D341Med (cell line): ENCODE measurements at places on chromosomes 1 and 21.

DNA sequence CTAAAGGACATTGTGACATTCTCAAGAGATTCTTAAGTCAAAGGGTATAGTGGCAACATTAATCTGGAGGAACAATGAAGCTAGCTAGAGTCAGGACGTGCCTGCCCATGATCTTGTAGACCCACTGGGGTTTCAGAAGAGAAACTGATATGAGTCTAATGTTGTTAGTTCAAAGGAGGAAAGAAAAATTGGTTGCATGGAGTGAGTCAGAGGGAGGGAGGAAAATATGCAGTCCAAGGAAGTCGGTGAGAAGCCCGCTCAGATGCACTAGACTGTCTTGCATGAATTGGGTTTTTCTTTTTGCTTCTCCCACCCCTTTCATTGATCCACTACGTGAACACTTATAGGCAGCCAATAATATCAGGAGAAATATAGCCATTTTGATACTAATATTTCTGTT lies 53.8 kb upstream of the SYT14 start:
- no peak for DNase-seq

- no peak for DNase-seq
Observed at GRCh38 chr1:29144178-29144577, 20.5 kb upstream of the TMEM200B start.

GRCh38 chr1:13651279-13651678 lies 48.7 kb upstream of the PRDM2 start:
- no peak for DNase-seq

DNA sequence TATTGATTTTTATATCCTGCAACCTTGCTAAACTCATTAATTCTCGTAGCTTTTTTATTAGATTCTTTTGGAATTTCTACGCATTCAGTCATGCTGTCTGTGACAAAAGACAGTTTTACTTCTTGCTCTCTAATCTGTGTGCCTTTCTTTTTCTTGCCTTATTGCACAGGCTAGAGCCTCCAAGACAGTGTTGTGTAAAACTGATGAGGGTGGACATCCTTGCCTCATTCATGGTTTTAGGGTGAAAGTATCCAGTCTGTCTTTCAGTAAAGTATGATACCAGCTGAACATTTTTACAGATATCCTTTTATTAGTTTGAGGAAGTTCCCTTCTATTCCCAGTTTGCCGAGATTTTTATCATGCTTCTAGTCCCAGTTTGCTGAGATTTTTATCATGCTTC lies 133.8 kb downstream of the HS2ST1 start:
- no peak for DNase-seq

DNA sequence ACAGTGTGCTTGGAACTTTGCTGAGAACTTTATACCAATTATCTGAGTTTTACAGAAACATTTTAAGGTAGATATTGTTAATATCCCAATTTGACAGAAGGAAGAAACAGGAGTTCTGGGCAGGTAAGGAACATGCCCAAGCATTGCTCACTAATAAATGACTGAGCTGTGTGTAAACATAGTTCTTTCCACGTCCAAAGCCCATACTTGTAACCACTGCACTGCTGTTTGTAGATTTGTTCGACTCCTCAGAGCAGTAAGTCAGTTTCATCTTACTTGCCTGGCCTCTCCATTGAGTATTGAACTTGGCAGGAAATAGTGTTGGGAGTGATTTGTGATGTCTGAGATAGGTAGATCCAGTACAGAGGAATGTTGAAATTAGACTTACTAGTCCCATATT lies 335.1 kb downstream of the KIF26B start:
- DNase-seq = no peak

GRCh38 chr1:208527156-208527555 lies 283.0 kb upstream of the PLXNA2 start:
- no peak for DNase-seq

DNA sequence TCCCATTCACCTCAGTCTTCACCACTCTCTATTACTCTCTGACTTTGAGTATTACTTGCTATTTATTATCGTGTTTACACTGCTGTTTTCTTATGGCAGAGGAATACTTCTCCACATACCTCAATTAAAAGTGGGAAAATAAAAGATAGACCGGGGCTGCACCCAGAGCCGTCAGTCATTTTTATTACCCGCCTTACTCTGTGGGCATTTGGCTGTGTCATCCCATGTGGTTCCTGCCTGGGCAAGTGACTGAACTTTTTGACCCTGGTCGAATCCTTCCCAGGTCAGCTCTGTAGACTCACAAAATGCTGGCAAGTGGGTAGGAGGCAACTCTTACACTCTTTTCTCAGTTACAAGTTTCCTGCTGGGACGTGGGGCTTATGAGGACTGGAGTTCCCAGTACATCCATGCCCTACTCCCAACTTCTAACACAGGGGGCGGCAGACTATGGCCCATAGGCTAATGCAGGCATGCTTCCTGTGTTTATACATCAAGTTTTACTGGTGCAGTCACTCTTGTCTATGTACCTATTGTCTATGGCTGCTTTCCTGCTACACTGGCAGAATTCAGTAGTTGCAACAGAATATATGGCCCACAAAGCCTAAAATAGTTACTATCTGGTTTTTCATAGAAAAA lies 69.5 kb upstream of the KCND3 start:
- no peak for DNase-seq

DNA sequence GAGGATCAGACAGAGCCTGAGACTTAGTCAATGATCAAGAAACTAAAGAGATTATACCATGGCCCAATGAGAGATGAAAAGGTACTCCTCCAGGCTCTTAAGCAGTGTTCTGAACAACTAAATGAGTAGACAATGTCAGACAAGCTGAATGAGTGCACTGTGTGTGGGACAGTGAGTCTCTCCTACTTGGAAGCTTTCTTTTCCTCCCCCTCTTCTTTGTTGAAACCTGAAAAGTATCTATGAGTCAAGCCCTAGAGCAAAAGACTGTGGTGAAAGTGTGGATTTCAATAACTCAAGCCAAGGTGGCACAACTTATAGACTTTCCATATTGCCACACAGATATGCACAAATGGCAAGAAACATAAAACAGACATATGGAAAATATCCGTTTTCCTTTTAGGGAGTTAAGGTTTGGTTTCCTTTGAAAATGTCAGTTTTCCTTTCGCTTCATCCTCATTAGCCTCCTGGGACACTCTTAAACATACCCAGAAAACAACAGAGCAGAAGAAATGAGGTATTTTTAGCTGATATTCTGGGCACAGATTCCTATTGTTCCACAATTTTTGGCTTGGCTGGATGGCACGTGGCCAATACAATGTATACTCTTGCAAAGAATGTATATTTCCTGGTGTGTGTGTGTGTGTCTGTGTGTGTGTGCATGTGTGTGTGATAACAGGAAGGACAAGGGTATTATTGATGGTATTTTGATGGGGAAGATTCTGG lies 96.6 kb downstream of the LMX1A start:
- no peak for DNase-seq

DNA sequence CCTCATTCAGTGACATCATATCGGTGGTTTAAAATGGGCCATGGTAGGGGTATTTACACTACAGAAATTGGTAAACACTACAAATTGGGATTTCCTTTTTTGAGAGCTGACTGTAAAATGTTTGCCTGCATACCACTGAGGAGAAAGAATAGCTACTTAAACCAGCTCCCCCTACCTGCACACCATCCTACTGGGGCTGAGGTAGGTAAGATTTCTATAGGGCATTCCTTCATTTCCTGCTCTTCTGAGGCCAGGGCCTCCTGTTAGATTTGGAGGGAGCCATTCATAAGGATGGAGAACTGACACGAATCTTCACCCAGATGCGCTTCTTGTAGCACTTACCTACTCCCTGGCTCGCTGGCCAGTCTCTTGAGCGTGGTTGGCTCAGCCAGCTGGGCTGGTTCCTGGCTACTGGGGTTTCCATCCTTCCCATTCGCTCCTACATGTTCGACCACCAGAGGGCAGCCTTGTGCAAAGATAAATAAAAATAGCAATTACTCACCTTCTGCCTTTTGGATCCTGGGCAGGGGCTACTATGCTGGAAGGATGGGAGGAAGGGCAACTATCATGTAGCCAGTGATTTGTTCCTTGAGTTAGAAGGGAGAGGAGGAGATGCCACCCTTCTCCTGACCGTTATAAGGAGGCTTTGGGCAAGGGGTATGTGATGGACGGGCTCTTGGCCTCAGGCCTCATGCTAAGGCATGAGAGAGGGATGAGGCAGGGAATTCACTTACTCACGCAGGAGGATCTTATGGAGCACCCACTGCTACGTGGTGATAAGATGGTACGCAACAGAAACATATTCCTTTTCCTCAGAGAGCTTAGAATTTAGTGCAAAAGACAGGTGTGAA lies 10.7 kb downstream of the OPTC start:
- peak; percentile 88 for DNase-seq

GRCh38 chr21:37699024-37699775 lies 217.1 kb downstream of the KCNJ6 start:
- no peak for DNase-seq

DNA sequence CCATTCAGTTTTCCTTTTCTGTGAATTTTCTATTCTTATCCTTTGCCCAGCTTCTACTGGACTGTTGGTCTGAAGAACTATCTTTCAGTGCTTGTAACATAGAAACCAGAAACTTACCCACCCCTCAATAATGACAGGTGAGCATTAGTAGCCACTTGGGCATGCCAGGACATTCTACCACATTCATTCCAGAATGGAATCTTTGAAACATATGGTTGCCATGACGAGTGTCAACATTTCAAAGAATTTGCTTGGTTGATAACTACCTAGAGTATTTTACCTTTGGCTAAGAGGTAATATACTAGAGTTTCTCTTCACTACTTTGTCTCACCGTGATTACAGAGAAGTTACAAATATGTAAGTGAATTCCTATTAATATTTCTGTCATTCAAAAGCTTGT lies at the start of gene MROH9:
Gene MROH9, plus strand, starts transcription at position 304 of the 400 bp plus-strand sequence. CDS start 10,023 bp downstream, outside the sequence.
- no peak for DNase-seq
